ENCODE measurements at places on chromosomes 2 and 18. TPM values are rescaled to one million over a fixed set of nuclear protein-coding genes. Genes with fewer than 3 reads are reported as not detected.

DNA sequence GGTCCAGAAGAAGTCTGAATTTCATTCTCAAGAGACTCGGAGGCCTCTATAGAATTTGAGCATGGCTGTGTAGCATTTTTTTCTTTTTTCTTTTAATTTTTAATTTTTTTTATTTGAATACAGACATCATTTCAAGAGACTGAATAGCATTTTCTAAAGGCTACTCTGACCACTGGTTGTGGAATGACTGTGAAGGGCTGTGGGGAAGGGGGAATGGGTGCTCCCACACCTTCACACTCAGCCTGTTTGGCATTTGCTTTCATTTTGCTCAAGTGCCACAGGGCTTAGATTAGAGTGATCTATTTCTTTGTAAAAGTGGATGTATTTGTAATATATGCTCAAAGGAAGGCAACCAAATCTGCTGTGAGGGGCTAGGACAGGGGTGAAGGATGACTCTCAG lies 142.0 kb upstream of the SPOPL start:
- no peak for DNase-seq

GRCh38 chr2:183868707-183869106 lies 729.6 kb upstream of the ZNF804A start:
- no peak for DNase-seq

DNA sequence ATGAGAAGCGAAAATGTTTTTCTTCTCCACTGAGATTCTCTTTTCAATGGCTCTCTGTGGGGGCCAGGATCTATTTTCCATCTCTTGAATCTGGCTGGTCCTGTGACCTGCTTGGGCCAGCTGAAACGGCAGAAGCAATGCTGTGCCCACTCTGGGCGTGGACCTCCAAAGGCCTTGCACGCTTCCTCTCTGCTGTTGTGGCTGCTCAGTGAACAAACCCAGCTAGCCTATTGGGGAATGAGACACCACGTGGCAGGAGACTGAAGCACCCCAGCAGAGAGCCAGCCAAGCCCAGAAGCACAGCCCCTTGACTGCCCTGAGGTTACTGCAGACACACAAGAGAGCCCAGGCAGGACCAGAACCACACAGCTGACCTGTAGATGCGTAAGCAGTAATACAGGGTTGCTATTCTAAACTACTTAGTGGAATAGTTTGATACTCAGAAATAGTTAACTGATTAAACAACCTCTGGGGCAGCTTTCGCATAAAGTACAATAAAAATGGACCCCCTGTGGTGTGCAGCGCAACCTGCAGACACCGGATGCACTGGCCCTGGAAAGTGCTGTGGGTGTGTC lies 221.7 kb upstream of the SH3BP4 start:
- no peak for DNase-seq

- DNase-seq: no peak
These were observed 220.1 kb upstream of the CTAGE1 start for GRCh38 chr18:22637787-22638186.

- peak; percentile 76 for DNase-seq
These were observed 207.0 kb upstream of the FANCL start for GRCh38 chr2:58448065-58448507.

DNA sequence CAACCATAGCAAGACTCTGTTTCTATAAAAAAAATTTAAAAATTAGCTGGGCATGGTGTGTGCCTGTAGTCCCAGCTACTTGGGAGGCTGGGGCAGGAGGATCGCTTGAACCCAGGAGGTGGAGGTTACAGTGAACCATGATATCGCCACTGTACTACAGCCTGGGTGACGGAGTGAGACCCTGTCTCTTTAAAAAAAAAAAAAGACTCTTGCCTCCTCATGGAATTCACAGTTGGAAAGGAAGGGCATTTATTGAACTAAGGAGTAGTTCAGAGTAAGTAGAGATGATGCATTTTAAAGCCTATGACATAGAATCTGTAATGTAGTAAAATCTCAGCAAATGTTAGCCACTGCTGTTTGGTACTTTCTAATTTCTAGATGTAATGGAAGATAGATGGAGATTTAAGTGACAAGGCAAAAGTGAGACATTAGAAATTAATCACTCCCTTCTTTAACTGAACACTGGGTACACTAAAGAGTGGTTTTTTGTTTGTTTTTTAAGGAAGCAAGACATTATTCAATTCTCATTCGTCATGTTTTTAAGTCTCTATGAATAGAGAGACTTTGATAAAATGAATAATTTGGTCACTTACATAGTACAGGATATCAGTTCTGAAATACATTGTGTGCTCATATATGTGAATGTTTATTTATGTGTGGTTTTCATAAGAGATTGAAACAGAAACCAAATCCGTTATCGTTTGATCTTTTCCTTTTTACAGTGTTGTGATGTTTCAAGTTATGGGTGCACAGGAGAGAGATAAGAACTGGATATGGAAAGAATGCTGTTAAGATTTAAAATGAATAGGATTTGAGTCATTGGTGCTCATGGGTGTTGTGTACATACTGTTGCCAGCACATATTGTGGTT lies 186.1 kb upstream of the STON1 start:
- no peak for DNase-seq

- no peak for DNase-seq
These were observed 181.6 kb upstream of the GALNT5 start for GRCh38 chr2:157075924-157076323.

DNA sequence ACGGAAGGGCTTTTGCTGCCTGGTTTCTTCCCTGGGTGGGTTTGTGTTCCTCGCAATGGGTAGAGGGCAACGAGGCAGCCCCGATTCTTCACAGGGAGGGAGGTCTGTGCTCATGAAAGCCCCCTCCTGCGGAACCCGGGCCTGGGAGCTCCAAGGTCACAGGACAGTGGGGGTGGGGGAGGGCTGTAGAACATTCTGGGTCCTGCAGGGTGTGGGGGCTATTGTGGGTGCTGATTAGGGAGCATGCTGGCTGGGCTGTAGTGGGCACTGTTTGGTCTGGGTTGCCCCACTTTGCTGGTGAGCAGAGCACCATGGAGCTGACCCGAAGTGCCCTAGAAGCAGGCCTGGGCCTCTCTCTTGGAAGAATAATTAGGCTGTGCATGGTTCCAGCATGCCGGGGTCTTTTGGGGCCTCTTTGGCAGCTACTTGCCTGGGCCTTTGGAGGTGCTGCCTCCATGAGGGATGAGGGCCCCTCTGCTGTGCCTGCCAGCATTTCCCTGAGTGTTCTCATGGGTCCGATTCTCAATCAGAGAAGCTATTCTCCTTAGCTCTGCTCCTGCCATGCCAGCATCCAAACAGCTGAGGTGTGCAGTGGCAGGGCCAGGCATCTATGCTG lies 232.2 kb upstream of the HS6ST1 start:
- DNase-seq: no peak

DNA sequence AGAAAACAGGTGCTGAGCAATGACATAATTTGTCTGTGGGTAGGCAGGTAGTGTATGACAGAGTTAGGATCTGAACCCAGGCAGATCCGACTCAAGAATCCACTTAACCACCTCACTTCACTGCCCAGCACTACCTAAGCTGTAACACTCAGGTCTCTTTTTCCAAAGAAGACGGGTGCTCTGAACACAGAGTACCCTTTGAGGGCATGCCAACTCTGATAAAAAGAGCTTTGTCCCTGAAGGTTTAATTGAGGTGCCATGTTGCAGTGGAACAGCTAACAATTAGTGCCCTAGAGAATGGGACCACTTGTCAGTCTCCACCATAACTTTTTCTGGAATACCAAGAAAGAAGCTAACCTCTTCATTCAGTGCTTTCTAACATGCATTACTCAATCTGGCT lies 11.3 kb downstream of the ABHD3 start:
- no peak for DNase-seq

GRCh38 chr2:178115271-178115670 lies 3.0 kb downstream of the RBM45 start:
- DNase-seq: no peak

GRCh38 chr18:45379903-45380302 lies 235.4 kb upstream of the SLC14A2 start:
- DNase-seq: no peak

DNA sequence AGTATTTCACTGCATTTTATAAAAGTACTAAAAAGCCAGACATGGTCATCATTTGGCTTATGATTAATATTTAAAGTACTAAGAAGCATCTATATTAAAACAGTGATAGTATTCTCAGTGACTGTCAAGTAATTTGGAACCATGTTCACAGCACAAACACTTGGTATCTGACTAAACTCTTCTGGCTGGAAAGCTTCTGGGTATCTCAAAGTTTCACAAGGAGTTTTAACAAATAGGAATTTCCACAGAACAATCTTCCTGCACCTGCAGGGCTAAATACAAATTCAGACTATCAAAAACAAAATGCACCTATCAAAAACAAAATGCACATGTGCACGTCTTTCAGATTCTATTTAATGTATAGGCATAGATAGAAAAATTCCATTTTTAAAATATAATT lies 158.8 kb downstream of the L3MBTL4 start:
- no peak for DNase-seq

SPHKAP gene
- total RNA-seq: not detected

KIAA2012 gene
- 0.17 TPM for total RNA-seq

EFHD1 gene
- total RNA-seq: 0.47 TPM

COLEC12 gene
- not detected for total RNA-seq

ABCB11 gene
- total RNA-seq: 2.1 TPM

MTHFD2 gene
- 205 TPM for total RNA-seq

GCG gene
- not detected for total RNA-seq

RGPD6 gene
- total RNA-seq: 16.8 TPM

RAPGEF4 gene
- 1.8 TPM for total RNA-seq

All from Calu3 (cell line).